ENCODE measurements at places on chromosomes 3 and 15.

GRCh38 chr3:126154391-126155279 lies 25.8 kb downstream of the ALDH1L1 start:
- no peak for DNase-seq

GRCh38 chr3:37255990-37256308 lies 81.6 kb upstream of the LRRFIP2 start:
- no peak for DNase-seq

DNA sequence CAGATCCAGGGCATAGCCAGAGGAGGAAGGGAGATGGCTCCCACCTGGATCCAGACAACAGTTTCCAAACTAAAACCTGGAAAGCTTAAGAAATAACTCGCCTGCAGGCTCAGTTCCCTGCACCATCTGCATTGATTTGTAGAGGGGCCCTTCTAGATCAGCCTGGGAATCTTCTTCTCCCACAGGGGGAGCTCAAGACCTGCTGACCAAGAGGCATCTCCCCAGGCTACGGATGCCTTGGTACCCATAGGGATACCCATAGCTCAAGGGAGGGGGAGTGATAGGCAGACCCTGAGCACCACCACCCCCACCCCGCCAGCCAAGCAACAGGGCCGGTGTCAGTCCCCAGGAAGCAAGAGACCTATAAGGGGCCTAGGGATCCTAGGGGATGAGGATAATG lies 28.0 kb upstream of the DCLK3 start:
- no peak for DNase-seq

DNA sequence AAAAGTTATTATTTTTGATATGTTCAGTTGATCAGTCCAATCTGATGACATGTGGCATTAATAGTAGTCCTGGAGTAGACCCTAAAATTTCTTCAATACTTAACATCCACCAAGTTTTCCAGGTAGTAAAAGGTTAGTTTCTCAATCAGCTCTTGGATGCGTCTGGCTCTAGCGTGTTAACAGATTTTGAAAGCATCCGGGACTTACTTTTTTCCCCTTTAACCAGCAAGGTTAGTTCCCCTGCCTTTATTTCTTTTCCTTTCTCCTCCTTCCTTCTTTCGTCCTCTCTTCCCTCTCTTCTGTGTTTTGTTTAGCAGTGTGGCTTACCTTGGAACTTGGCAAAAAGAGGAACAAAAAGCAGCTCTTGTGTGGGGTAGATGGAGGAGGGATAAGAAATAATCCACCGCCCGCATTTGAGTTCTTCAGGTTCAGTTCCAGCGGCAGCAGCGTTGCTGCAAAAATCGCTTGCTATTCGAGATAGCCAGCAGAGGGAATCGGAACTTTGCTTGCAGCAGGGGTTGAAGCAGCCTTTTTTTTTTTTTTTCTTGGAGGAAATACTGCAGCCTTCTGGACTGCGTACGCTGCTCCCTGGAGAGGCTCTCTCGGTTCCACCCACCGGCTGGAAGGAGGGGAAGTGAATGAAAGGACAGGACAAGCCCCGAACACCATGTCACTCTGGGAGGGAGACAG lies at the start of gene RBMS3:
TSS of gene RBMS3 (plus strand) at position 668 of the 690 bp plus-strand sequence.
- no peak for DNase-seq

DNA sequence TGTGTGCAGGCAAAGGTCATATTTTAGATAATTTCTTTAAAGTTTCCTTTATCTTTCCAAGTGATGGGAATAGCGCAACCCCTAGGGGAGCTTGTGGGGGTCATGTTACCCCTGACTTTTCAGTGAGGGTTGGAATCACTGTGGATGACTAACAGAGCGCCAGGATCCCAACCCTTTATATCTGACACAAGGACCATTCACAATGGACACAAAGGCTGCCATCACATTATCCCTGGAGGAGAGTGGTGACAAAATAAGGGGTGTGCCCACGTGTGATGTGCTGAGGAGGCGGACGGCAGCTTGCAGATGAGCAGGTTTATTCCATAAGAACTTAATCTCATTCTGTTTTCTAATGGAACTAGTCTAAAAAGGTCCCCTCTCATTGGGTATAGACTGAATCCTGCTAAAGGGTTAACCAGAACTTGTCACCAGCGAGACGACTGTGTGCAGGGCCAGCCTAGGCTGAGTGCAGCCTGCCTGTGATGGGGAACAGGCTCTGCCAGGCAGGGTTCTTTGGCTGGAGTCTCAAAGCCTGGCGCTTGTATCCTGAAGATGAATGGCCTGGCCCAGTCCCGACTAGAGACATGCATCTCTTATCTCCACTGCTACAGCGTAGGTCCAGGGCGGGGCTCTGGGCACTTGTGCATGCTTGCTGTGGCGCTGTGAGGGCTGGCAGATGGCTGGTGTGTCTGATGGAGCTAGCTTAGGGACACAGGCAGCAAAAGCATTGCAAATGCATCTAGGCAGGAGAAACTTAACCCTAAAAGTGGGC lies 50.2 kb downstream of the CHDH start:
- DNase-seq, result no peak

DNA sequence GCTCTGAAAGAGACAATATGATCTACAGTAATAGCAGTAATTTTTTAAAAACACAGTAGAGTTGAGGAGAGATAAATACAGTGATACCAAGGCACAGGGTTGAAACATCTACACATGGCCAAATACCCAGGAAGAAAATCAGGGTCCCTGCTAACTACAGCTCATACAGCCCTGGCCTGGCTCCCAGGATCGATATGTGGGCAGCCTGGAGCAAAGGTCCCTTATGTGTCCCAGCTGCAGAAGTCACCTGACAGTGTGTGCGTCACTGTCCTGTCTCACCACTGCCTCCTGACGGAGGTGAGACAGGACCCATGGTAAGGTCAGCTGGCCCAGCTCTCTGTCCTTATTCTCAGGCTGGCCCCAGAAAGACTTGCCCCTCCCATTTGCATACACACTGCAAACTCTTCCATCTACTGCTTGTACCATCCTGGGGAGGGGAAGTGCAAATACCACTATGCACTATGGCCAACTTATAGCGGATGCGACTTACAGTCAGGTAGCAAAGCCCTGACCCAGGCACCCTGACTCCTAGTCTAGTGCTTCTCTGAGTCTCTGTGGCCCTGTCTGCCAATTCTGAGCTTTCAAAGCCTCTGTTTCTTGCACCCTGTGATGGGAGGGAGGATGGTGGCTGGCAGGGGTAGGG lies 22.0 kb upstream of the BCL2L10 start:
- DNase-seq, result no peak

GRCh38 chr15:81948222-81948621 lies 97.6 kb downstream of the MEX3B start:
- no peak for DNase-seq

- no peak for DNase-seq
These were observed 19.5 kb upstream of the CXCR6 start for GRCh38 chr3:45923755-45924154.

DNA sequence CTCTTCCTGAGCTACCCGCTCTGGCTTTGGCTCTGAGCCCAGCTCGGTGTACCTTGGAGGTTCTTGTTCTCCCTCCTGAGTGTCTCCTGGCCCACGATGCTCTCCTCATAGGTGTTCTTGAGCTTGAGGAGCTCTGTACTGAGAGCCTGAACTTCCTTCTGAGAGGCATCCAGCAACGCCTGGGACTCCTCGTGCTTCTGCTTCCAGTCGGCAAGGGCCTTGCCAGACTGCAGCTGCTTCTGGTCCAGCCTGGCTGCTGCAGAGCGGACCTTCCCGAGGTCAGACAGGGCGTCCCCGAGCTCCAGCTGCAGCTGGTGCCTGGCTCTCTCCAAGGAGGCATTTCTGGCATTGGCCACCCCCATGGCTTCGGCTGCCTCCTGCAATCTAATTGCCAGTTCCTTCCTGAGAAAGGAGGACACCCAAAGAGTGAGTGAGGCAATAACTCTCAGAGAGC lies 99.8 kb downstream of the MYH15 start:
- DNase-seq, result no peak

- no peak for DNase-seq
These were observed 127.6 kb upstream of the ACP3 start for GRCh38 chr3:132189601-132190000.

DNA sequence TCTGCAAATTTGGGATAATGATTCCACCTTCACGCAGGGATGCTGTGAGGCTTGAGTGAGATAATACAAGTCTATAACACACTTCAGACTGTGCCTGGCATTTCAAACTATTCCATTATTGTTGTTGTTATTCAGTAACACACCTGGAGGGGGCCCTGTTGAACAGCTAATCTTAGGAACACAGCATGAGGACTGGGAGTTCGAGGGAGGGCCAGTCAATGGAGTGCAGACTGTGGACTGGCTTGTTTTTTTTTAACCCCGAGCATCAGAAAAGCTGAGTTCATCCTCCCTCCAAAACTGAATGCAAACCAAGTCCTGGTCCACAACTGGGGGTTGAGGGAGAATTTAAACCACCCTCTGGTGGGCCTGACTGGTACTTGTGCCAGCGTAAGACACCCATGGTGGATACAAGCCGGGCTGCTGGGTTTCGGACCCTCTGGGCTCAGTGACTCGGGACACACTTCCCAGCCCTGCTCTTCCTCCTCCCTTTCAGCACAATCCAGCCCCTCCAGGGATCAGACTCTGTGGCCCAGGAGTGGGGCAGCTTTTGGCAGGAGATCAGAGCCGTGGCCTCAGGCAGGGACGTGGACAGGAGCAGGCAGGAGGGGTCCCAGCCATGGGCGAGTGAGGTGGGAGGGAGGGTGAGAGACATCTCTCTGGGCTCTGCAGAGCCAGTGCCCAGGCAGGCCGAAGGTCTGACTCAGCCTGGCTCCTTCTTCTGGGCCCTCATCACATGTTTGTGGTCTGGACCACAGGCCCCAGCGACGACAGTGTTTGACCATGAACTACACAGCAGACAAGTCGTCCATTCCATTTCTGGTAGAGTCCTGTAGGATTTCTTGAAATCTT lies 36.3 kb upstream of the MEX3B start:
- no peak for DNase-seq

DNA sequence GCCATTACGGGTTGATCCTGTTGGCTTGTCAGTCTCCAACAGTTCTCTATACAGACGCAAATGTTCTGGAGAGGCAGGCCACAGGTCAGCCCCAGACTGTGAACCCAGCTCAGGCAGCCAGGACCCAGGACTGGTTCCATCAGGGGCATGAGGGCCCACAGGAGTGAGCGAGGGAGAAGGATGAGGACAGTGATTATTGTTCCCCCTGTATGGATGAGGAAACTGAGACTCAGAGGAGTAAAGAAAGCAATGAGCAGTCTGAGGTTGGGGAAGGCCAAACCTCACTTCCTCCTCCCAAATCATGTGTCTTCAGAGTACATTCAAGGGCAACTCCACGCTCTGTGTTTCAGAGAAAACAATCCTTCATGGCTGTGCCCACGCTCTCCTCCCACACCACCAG lies 121.9 kb downstream of the RPLP1 start:
- no peak for DNase-seq

GRCh38 chr3:130522399-130522798 lies 5.4 kb downstream of the COL6A6 start:
- no peak for DNase-seq

DNA sequence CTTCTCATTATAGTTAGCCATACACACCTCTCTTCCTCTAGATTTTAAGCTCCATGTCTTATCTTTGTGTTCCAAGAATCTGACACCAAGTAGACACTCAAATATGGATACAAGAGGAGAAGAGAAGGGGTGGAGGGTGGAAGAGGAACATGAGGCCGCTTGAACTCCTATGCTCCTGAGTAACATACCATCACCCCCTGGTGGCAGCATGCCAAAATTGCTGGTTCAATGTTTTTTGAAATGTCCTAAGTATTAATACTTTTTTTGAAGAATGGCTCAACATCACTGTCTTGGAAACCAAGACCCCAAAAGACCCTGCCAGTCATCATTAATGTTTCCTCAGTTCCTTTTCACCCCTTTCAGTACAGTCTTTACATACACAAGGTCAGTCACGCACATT lies 71.8 kb upstream of the HACD2 start:
- no peak for DNase-seq

DNA sequence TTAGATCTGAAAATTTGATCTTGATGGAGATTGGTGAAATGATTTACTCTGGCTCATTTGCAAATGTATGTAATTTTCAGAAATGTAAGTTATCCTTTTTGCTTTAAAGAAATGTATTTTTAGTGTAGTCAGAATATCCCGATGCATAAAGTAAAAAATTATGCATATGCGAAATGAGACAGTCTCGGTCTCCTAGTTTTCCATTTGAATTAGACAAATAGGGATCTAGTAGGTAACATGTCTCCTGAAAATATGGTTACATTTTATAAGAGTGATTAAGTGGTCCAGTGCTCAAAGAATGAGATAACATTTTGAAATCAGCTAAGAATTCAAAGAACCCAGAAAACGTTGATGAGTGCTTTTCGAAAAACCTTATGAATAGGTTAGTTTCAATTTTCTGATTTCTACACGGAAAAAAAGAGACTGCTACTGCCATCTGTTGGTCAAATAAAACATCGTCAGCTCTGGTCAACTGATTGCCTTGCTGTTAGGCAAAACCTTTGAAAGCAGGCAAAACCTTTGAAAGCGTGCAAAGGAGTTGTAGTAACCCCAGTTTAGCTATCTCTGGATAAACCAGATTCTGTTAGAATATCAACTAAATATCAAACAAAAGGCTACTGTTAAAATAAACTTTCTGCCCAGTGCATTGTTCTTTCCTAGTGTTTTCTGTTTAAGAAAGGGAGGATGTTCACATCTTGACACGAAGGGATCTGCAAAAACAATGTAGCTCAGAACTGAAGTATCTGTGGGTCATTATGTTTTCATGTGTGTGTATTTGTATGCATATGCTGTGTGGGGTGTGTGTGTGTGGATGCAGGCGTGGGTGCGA lies 59.3 kb upstream of the CHMP2B start:
- no peak for DNase-seq

DNA sequence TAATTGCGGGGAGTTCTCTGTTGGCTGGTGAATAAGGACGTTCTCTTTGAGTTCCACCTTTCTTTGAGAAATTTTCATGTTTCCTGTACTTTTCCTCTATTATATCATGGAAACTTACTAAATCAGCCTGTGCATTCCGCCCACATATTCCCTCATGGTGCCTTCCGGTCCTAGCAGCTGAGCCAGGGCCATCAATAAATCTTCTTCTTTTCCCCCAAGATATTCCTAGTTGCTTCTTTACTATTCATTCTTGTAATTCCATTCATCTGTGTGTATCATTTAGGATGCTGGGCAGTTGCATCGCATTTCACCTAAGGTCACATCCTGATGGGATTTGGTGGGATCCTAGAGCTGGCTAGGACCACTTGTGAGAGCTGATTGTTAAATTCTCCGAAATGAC lies 139.2 kb downstream of the RBMS3 start:
- DNase-seq, result no peak

DNA sequence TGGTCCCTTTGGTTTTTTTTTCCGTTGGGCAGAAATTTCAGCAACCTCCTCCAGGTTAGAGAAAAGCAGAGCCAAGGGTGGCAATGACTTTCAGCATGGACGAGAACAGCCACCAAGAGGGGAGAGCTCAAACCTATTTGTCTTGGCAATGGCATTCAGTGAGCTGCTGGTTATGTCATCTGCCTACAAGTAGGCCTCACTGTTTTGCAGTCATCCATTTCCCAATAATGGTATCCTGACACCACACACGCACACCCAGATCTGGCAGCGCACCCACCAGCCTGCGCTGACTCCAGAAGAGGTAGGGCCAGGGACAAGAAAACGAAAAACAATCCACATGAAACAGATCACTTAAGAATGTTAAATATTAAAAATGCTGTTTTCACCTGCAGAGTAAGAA lies 92.3 kb downstream of the MAGI1 start:
- DNase-seq, result no peak

All from central memory CD8-positive, alpha-beta T cell (primary cell).